ENCODE measurements at places on chromosomes 3 and 15. TPM values are rescaled to one million over a fixed set of nuclear protein-coding genes. Genes with fewer than 3 reads are reported as not detected.

The CTXN2 gene
- not detected for total RNA-seq

The TCTA gene
- 22.6 TPM for total RNA-seq

The CNTN4 gene
- total RNA-seq = 2.9 TPM

The TERB2 gene
- not detected for total RNA-seq

The SKOR1 gene
- total RNA-seq = 0.32 TPM

The NISCH gene
- total RNA-seq = 41.3 TPM

- no peak for DNase-seq
These were observed 92.4 kb downstream of the FNDC3B start for GRCh38 chr3:172131746-172132145.

- DNase-seq = no peak
These were observed 82.0 kb upstream of the MYRIP start for GRCh38 chr3:39727415-39727814.

DNA sequence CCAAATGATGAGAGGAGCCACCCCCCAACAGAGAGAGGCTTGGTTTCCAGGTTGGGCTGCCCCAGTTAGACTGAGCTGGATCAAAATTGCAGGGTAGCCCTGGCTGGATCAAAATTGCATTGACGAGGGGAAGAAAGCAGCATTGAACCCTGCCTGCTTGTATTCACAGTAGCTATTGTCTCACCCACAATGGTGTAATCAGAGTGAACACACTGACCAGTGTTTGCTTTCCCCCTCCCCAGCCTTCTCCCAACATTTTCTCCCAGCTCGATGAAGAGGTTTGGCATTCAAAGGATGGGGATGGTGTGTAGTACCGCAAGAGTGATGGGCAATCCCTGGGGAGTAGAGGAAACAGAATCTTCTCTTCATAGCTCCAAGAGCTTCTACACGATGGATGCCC lies 223.8 kb downstream of the ADAMTS9 start:
- DNase-seq = no peak

DNA sequence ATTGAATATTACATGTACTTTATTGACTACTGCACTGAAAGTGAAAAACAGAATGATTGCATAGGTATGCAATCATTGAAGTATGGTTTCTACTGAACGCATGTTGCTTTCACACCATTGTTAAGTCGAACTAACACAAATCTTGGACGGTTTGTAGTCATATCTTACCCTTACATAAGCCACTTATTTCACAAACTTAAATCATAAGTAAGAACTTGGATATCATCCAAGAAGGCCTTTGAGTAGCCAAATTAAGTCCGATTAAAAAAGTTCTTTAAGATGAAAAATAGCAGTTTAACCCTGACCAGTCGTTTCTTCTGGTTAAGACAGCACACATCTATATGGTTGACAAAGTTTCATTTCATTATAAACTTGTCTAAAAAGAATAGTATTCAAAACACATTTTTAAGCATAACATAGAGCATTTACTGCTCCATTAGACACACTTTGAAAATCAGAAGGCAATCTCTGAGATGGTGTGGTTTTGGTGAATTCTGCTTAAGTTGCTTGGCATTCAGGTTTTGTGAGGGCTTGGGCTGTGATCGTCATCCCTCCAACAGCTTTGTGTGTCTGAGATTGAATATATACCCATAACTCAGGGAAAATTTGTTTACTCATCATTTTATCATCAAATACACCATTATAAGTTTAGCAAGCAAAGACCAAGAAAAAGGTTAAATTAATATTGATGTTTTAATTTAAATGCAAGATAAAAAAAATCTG lies 92.2 kb downstream of the NFKBIZ start:
- no peak for DNase-seq

DNA sequence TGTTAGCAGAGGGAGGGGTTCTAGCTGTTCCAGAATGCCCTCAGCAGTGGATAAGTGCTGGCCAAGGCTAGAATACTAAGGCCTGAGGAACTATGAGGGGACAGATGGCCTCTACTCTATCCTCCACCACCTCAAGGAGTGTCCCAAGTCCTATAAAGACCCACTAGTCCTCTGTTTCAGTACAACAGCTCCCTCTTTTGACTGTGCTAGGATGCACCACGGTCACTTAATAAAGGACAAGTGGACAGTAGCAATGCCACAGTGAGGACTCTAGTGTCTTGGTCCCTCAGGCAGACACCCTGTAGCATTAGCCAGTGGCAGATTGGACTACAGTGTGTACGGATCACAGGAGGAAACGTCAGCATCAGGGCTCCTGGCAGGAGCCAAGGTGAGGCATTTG lies 171.8 kb upstream of the PROK2 start:
- no peak for DNase-seq

GRCh38 chr3:114336122-114336697 lies 42.4 kb downstream of the TIGIT start:
- no peak for DNase-seq

- DNase-seq = no peak
These were observed 127.8 kb upstream of the P2RY1 start for GRCh38 chr3:152706991-152707713.

DNA sequence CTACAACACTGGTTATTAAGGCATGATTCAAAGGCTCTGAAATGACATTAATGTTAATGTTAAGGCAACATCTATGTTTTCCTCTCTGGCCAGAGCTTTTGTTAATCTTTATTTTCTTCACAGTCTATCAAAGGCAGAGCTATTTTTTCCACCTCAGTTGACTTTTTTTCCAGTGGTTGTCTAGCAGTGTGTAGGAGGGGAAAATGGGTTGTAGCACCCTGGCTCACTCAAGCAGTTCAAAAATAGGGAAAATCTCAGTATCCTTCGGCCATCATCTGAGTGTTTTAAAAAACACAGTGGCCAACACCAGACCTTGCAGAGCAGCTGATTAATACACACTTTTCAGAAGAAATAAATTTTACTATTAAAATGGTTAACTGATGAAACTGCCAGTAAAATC lies 21.4 kb downstream of the CBLB start:
- no peak for DNase-seq

DNA sequence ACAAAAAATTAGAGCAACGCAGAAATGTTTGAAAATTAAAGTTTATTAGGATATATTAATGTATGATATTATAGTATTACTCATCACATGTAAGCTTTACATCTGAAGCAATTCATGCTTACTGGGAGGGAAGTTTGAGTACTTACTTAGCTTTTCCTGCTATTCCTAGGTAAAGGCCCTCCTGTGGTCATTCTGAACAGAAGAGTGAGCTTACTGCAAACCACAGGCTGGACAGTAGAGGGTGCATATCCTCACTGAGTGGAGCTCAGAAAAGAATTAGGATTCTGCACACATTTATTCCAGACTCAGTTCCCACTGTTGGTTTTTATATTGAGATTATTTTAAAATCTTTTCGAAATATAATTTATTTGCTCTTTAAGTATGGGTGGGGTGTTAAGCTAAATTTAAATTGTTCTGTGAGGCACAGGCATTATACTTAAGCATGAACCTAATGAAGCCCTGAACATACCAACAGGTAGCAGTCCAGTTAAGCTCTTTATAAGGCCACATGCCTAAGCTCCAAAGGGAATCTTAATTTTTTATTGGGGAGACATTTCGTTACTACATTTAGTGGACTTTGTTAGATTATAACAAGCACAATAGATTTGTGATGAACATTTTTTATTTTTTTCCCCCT lies 10.2 kb downstream of the MRPS22 start:
- no peak for DNase-seq

DNA sequence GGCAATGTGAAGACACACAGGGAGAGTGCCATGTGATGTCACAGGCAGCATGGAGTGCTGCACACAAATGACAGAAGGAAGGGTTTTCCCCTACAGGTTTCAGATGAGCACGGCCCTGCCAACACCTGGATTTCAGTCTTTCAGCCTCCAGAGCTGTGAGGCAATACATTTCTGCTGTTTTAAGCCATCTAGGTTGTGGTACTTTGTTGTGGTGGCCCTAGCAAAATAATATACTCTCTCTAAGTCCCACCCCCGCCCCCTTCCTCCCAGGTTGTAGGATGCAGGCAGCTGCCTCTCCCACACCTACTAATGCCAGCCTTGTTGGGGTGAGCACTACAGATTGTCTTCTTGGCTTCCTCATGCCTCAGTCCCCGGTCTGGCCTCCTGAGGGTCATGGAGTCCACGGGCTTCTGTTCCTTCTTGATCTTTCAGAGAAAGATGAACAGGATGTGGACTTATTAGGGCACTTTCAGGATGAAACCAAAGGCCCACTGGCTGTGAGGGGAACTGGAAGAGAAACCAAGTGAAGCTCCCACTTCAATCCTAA lies 180.0 kb downstream of the CD47 start:
- no peak for DNase-seq

DNA sequence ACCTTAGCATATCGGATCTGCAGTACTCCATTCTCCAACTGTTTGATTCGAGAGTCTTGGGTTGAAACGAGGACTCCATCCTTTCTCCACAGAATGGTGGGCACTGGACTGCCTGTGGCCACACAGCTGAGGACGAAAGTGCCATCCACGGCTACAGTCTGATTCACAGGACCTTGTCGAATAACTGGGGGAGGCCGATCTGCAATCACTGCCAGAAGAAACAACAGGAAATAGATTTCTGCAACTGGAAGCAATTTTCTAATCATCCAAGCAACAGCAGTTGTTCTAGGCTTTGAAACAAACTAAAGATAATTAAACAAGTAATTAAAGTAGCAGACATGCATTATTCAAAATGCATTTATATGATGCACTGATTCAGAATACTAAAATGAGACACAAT lies 1097.7 kb downstream of the ROBO1 start:
- no peak for DNase-seq

DNA sequence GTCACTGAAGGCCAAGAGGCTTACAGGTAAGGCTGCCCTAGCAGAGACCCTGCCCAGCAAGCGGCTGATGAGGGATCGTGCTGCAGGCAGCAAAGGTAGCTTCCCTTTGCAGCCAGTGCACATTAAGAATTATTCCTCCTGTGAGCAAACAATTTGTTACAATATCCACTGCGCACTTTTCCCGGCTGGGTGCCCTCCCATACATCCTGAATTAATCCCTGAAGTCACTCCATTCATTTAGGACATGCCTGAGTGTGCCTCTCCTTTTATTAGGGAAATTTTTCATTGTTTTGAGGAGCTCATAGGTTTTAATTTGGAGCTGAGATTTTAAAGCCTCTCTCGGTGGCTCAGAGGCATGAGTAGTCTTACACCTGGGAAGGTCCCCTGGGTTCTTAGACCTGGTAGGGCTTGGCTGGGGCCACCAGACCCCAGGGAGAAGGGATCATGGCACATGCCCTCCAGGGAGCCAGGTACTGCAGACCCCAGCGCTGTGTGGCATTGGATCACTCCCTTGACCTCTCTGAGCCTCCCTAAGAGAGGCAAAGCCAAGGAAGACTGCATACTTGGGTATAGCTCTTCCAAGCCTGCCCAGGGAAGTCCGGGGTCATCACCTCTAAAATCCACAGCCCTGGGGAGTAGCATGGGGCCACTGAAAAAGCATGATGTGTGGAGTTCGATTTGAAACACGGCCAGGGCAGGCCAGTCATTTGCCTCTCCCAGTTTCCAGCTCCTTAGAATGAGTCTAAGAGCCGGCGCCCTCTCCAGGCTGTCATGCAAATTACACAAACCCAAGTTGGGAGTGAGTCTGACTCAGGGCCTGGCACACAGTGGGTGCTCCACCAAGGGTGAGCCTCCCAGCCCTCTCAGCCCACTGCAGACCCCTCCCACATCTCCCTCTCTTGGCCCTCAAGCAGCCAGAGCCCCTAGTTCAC lies 151.9 kb upstream of the LINGO1 start:
- DNase-seq = no peak

DNA sequence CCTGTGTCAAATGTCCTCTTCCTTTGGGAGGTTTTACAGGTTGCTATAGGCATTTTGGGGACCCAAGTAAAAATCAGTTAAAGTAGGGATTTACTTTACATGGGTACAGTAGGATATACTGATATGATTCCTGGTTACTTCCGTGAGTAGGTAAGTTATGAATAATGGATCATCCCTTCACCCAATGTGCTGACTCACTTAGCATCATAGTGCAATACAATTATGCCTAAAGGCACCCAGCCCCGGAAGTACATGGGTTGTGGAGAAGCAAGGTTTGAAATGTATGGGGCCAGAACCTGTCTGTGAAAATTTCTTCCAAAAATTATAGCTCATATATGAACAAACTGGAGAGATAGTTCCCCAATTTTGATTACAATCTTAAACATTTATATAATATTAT lies 64.0 kb downstream of the GLB1 start:
- no peak for DNase-seq

- no peak for DNase-seq
These were observed 18.9 kb downstream of the ILDR1 start for GRCh38 chr3:122003112-122003511.

DNA sequence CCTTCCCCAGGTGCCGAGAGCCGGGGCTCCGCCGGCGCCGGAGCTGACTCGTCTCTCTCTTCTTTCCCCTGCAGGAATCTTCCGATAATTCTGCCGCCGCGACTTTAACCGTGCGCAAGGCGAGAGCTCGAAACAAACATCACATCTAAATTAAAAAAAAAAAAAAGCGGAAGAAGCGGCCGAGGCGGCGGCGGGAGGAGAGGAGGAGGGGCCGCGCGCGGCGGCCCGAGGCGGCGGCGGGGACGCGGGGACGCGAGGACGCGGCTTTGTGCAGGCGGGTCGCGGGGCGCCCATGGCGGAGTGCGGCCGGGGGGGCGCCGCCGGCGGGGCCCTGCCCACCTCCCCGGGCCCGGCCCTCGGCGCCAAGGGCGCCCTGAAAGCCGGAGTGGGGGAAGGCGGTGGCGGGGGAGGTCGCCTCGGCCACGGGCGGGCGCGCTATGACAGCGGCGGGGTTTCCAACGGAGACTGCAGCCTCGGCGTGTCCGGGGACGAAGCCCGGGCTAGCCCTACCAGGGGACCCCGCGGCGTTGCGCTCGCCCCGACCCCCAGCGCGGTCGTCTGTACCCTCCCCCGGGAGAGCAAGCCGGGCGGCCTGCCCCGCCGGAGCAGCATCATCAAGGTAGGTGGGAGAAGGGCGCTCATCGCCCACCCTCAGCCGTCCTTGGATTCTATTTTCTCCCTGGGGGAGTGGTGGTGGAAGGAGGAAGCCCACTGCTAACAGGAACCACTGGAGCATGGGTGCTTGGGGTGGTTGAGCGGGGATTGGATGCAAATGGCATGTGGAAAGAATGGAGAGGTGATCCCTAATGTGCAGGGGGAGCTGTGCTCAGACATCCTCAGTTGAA lies at the start of gene PLCL2:
Gene PLCL2 (plus strand): TSS at position 208 of the 845 bp plus-strand sequence. CDS start 85 bp downstream, at position 293.
- no peak for DNase-seq

GRCh38 chr3:172726380-172726779 lies 15.5 kb upstream of the NCEH1 start:
- DNase-seq = no peak

DNA sequence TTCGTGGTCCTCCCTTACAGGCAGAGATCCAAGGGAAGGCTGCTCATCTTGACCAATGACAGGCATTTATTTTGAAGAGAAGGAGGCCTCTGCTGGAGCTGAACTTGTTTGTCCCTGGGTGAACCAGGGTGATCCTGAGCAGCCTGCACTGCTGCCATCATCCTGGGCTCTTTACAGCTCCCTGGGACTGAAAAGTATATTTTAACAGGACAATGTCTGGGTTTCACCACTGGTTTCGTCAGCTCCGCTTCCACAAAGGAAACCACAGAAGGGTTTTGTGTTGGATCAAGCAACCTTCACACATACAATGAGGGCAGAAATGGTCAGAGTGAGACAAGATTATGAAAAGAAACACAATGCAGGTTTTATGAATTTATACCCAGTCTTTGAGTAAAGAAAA lies 400.7 kb upstream of the TPM1 start:
- DNase-seq = no peak

GRCh38 chr3:71568207-71568606 lies 15.3 kb downstream of the FOXP1 start:
- DNase-seq = no peak
